GM18507 (cell line): ENCODE measurements at places on chromosomes 2 and 18.
A peak's percentile ranks its signal among the peaks of the same experiment; 100 is the strongest.

DNA sequence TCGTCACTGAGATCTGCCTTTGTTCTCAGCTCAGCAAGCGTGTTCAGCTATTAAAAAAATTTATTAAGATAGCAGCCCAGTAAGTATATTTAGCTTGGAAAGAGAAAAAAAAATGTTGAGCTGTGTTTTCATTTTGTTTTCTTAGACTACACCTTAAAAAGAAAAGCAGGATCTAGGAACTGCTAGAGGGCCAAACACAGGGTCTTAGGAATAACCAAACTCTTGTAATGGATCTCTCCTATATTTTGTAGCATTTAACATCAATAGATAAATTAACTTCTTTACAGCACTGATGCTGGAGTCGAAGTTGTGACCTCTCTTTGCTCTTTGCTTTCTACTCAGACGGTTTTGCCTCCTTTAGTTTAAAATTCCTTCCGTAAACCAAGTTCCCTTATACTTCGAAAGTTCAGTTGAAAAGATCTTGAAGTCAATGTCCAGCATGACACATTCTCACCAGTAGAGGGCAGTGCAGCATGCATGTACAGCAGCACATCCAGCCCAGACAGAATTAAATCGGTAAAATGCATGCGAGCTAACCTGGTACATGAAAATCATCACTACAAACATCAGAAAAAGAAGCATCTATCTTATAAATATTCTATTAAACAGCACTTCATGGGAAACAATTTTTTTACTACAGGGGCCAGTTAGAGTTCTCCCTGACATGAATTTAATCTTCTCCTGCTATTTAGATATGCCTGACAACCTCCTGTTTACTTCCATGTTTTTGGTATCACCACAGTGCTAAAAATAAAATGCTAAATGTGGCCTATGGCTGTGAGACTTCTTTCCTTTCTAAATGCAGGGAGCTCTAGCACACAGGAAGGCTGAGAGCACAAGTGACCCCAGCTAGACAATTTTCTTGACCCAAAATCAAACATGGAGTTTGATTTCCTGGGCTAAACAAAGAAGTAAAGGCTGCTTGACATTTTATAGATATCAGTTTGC, 48.2 kb upstream of the MAP3K20 start:
- DNase-seq: peak; percentile 32

DNA sequence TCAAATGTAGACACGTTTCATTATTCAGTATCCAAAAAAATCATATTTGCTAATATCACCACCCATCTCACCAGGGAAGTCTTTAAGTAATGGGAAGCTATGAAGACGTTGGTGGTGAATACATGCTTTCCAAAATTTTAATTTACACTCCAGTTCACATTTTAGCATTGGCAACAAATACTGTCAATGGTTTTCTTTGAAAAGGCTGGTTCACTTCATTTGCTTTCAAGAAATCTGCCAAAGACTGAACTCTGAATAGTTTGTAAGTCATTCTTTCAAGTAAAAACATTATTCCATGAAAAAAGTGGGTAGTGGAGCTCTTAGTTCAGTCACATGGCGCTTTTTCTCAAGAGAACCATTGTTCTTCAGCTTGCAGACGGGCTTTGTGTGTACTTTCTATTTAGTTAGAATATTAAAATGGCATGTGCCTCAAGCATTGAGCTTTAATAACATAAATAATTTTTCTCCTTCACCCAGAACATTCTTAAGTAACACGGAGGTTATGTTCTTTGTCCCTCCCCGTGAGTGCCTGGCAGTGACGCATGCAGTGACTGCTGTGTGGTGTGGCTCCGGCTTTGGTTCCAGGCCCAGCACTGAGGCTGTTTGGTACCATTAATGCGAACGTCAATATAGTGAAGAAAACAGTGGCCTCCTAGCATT, 300.0 kb upstream of the HDAC4 start:
- no peak for DNase-seq

DNA sequence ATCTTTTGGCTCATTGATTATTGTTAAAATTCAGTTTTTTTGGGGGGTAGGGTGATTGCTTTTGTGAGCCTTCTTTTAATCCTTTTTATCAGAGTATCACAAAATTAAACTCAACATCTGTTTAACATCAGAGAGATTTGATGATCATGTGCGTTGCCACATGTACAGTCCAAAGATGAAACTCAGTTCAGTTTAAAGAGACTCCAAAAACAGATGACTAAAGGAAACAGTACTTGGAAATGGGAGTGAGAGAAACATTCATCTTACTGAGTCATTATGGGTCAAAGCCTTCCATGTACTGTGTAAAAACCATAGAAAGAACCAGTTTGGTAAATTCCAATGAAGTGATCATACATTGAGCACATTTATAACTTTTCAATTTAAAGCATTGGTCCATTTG, 53.0 kb downstream of the LYPD6 start:
- no peak for DNase-seq

DNA sequence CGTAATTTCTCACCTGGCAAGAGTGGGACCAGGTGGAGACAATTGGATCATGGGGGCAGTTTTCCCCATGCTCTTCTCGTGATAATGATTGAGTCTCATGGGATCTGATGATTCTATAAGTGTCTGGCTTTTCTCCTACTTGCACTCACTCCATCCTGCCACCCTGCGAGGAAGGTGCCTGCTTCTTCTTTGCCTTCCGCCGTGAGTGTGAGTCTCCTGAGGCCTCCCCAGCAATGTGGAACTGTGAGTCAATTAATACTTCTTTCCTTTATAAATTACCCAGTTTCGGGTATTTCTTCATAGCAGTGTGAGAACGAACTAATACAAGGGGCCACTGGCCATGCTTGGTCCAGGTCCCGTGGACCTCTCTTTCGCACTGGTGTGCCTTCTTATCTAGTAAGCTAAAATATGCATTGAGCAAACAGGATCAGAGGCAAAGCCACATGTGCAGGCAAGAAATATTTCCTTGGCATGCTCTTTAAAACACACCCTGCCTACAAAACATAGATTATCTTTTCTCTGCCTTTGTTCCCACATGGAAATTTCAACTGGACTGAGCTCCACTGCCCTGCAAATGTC, 821.1 kb downstream of the TRIB2 start:
- no peak for DNase-seq

GRCh38 chr2:48249025-48249424, 280.9 kb upstream of the STON1 start:
- DNase-seq: no peak
